Fibroblast of the conjunctiva (primary cell): ENCODE measurements at places on chromosomes 1 and 21.
A peak's percentile ranks its signal among the peaks of the same experiment; 100 is the strongest.

DNA sequence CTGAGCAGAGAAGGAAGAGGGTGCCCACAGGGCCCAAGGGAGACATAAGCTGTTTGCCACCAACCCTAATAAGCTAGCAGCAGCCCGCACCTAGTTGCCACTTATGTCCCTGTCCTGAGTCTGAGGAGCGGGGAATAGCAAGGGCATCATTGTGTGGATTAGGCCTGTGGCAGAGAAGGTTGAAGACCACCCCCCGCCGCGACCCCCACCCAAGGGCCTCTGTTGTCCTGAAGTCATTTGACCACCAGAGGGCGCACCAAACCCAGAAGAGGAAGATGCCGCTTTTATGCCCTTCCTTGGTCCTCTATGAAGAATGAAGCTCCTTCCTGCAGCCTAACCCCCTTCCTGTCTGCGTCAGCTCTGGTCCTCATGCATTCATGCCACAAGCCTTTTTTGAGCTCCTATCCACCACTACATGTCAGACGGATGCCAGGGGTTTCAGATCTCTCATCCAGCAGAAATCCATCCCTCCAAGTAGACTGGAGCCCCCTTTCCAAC is 16.6 kb downstream of the RHBG start:
- DNase-seq: peak; percentile 34

- peak; percentile 43 for DNase-seq
Observed at GRCh38 chr21:41817228-41817627, 50.4 kb upstream of the RIPK4 start.

GRCh38 chr1:88062650-88063153 is 621.4 kb upstream of the PKN2 start:
- DNase-seq: no peak

GRCh38 chr1:210342986-210343780 is 14.5 kb downstream of the HHAT start:
- DNase-seq: no peak

GRCh38 chr1:4271338-4271998 is 371.4 kb upstream of the C1orf174 start:
- DNase-seq: no peak

DNA sequence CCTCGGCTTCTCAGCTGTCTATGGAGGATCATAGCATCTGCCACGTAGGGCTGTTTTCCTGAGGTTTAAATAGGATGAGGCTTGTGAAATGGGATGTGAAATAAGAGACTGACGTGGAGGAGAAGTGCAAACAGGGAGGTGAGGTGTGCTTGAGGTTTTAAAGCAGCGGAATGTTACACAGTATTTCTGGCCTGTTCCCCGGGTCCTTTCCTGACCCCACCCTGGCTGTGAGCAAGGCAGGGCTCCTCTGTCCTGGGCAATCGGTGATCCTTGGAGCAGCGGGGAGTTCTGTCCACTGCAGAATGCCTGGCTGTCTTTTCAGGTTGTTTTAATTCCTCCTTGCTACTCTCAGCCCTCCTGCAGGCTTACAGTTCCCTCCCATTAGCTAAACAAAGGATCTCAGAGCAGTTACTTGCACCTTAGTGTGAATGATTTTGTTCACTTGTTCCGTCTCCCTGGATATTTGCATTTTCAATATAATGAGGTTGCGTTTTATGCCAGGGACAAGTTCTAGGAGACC is 38.6 kb downstream of the LHX4 start:
- DNase-seq: no peak

DNA sequence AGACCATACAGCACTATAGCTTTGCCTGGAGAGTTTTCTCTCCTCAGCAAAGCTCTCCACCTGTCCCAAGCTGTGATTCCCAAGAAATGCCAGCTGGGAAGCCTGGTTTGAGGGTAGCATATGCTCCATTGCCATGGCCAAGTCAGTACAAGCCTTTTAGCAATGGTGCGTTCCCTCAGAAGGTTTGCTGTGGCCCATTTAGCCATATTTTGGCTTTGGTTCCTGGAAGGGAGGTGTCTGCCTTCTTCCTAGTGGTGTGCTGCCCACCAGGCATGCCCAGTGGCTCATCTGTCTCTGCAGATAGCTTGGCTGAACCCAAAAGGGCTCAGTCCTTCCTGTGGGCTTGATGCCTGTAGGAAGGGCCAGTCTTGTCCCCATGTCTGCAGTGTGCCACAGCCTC is 32.4 kb downstream of the GALNT2 start:
- DNase-seq: no peak

- DNase-seq: no peak
Observed at GRCh38 chr1:106458866-106459265, 597.6 kb upstream of the PRMT6 start.

- no peak for DNase-seq
Observed at GRCh38 chr21:46532080-46532479, 72.8 kb downstream of the S100B start.
